CD4-positive, alpha-beta T cell treated with Interferon gamma for 1 hour (primary cell): ENCODE measurements at places on chromosomes 6 and 20.

DNA sequence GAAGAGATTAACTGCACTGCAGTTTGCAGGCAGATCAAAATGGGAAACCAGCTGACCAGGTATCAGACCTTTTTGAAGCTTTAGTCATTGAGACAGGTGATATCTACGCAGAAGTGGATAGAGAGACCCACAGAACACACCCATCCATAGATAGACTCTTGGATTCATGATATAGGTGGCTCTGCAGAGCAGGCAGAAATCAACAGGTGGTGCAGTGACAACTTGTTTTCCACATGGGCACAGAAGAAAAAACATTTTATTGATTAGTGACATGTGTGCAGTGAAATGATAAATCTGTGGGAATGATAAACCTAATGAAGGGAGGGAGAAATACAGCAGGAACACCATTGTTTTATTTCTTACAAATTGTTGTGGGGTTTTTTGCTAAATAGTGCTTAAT lies 45.2 kb downstream of the NUDT3 start:
- DNase-seq, result no peak

DNA sequence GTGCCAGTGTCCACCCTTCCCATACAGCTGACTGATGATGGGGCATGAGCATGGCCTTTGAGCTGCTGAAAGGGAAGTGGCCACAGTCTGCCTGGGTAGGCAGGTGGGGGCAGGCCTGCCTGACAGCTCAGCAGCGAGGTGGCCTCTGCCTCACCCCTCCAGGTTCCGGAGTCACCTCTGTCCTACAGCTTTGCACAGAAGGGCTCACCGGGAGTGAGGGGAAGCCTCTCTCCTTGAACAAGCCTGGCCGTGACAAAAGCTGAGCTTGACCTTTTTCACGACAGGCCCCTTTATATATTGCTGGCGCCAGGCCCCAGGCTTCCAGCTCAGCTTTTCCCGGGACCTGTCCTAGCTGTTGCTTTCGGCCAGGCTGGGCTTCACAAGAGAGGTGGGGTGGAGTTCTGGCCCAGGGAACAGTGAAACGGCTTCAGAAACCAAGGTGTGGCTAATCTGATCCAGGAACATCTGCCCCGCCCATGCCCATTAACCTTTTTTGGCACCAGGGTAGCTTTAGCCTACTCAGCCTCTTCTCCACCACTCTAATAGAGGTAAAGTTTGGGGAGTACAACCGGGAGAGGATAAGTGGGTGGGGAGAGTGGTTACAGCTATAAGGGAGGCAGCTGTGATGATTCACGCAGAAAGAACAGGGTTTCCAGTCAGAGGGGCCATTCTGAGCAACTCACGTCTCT lies 42.9 kb downstream of the C6orf132 start:
- DNase-seq, result no peak

DNA sequence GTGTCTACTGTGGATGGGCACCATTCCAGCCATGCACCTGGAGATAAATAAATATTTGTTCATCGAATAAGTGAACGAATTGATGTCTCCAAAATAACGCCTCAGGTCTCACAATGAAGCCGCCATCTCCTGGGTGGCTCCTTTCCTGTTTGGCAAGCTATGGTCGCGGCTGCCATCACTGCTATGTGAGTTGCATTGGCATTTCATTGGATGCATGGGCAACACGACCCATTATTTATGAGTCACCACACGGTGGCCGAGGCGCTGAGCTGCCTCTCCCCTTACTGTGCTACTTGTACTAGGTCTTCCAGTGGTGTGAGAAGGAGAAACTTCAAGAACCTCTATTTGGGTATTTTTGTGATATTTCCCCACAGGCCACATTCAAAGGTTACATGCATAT lies 21.3 kb upstream of the PDE10A start:
- DNase-seq, result no peak

DNA sequence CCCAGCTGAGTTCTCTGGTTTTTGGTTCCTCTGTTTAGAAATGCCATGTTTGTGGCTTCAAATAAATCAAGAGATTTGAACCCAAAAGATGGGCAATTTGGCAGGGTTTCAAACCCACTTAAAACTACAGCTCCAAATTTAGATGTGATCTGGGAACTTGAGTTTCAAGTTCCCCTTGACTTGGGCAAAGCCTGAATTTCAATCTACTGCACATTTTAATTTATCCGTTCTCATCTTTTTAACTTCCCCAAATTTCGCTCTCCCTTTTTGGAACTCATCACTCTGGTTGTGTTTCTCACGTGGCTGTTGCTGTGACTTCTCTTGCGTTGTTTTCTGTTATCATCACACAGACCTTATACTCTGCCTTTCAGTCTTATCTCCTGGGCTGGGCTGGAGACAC lies 230.9 kb downstream of the CDC5L start:
- DNase-seq, result no peak

DNA sequence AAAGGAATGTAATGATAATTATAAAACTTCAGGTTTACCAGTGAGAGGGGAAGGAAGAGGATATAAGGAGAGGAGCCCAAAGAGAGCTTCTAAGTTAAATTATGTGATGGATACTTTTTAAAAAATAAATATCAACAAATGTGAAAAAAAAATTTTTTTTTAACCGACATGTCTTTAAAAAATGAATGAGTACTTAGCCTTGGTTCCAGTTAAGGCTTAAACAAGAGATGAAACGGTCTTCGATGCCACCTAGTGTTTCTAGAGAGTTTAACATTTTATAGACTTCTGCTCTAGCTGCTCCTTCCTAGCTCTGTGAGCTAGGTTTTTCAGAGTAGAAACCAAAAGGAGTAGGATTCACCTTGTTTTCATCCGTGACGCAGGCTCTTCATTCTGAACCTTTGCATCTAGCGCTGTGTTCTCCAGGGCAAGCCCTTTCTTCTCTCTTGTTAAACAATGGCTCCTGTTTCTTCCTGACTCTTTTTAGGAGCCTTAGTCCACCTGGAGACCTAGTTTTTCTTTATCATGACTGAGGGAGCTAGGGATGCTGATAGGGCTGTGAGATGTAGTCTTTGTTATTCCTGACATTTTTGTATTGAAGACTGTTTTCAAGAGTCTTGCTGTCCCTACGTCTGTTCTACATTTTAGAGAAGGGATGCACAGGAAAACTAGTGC lies 42.4 kb upstream of the GNRH2 start:
- DNase-seq, result no peak

GRCh38 chr20:54515793-54516628 lies 40.6 kb downstream of the DOK5 start:
- no peak for DNase-seq

GRCh38 chr6:1436334-1437306 lies 47.2 kb downstream of the FOXF2 start:
- no peak for DNase-seq

DNA sequence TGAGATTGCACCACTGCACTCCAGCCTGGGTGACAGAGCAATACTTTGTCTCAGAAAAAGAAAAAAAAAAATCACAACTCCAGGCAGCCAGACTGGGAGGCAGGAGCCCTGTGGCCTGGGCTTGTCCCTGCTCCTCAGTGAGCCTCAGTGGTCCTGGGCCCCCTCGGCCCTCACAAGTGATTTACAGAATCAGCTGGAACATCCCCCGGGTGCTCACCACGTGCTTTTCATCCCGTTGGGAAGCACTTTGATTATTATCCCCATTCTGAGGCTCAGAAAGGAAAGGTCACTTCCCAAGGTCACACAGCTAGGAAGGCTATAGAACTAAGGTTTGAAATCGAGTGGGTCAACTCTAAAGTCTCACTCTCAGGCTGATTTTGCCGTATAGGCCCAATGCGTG lies 43.1 kb upstream of the TLDC2 start:
- DNase-seq, result no peak

- DNase-seq, result no peak
Measured at GRCh38 chr6:107786179-107786578, 37.9 kb downstream of the SCML4 start.

DNA sequence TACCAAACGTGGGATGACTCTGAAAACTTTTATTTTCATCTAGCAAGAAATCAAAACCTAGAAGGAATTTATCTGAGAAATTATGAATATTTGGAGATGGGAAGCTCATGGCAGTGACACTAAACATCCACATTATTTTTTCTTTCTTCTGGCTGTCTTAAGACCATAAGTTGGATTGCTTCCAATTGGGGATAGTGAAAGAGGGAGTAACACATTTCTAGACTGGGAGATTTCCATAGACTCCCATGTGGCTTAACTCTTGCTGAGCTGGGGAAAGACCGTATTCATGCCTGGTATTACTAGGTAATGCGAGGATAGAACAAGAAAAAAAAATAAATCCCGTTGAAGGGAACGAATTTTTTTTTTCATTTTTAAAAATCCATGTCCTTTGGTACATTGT lies 120.0 kb downstream of the UTRN start:
- no peak for DNase-seq

DNA sequence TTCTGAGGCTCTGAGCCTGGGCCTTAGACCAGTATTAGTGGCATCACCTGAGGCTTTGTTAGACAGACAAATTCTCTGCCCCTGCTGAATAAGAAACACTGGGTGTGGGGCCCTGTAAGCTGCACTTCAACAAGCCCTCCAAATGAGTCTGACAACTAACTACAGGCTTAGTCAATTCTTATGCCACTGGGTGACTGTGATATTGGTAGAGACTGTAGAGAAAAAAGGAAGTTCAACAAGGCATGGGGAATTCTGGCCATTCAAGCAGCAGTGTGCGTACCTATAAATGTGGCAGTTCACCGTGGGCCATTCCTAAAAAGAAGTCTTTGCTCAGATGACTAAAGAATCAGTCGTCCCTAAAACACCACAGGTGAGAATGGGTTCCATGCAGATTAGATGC lies 82.7 kb downstream of the MDN1 start:
- DNase-seq, result no peak

DNA sequence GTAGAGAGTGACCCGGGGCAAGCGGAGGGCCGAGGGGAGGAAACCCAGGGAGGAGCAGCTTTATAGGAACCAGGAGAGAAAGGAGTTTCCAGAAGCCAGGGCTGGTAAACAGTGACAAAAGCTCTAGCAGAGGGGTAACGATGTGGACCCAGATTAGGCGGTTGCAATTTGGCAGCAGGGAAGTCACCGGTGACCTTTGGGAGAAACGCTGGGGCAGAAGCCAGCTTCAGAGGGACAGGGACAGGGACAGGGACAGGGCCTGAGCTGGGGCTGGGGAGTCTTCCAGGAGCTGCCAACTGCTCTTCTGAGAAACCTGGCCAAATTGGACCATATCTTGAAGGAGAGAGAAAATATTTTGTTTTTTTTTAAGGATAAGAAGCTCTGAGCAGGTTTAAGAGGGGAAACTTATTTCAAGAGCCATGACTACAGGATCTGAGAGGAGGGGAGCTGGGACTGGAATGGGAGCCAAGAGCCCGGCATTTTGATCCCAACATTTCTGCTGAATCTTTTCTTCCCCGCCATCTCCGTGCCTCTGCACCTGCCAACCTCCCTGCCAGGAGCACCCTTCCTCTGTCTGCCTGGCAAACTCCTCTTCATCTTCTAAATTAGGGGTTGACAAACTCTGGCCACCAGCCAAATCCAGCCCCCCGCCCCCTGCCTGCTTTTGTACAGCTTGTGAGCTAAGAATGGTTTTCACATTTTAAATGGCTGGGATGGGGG lies 22.6 kb upstream of the PREX1 start:
- no peak for DNase-seq

GRCh38 chr6:82270881-82271635 lies 23.5 kb upstream of the IBTK start:
- DNase-seq, result no peak

GRCh38 chr20:46850416-46850815 lies 44.2 kb upstream of the EYA2 start:
- no peak for DNase-seq

DNA sequence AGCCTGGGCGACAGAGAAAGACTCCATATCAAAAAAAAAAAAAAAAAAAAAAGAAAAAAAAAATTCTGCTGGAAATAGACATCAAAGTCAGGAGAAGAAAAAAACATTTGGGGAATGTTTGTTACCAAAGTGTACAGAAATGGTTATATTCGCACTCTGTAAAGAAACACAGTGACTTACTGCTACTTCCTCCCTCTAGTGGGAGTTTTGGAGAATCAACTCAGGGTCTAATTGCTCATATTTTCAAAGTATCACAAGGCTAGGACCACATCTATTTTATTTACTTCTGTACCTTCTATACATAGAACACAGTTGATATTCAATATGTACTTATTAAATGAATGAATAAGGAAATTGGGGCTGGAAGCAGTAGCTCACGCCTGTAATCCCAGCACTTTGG lies 24.4 kb downstream of the ARG1 start:
- DNase-seq, result no peak

DNA sequence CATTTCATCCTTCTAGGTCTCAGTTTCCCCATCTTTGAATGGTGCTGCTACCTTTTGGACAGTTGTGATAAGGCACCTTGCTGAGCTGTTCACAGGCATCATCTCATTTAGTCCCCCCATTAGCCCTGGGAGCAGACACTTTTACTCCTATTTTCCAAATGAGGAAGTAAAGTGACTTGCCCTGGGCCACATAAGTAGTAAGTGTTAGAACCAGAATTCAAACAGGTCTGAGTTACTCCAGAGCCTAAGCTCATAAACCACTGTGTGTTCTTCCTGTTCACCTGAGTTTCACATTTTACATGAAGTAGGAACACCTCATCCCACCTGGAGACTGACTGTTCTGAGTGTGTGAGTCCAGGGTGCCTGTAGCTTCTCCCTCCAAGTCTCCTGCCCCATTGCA lies 43.5 kb upstream of the EPB41L1 start:
- no peak for DNase-seq

DNA sequence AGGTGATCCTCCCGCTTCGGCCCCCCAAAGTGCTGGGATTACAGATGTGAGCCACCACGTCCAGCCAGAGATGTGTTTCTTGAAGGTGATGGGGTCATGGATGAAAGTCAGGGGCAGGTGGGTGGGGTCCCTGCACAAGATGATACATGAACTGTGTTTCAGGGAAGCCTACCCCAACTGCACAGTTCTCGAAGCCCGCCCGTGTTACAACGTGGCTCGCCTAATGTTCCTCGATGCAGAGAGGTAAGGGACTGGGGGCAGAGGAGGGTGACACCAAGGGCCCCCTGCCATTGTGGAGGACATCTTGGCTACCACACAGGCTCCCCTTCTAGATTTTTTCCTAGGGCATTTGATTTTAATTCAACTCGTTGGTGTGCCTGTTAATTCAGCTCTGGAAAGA lies 11.9 kb upstream of the CAPN11 start:
- DNase-seq, result no peak

- no peak for DNase-seq
Measured at GRCh38 chr6:41427642-41428335, 92.4 kb downstream of the NCR2 start.
